ENCODE measurements at places on chromosomes 1 and 21.

- DNase-seq, result peak; percentile 31
Measured at GRCh38 chr1:245501633-245502032, 346.8 kb downstream of the KIF26B start.

DNA sequence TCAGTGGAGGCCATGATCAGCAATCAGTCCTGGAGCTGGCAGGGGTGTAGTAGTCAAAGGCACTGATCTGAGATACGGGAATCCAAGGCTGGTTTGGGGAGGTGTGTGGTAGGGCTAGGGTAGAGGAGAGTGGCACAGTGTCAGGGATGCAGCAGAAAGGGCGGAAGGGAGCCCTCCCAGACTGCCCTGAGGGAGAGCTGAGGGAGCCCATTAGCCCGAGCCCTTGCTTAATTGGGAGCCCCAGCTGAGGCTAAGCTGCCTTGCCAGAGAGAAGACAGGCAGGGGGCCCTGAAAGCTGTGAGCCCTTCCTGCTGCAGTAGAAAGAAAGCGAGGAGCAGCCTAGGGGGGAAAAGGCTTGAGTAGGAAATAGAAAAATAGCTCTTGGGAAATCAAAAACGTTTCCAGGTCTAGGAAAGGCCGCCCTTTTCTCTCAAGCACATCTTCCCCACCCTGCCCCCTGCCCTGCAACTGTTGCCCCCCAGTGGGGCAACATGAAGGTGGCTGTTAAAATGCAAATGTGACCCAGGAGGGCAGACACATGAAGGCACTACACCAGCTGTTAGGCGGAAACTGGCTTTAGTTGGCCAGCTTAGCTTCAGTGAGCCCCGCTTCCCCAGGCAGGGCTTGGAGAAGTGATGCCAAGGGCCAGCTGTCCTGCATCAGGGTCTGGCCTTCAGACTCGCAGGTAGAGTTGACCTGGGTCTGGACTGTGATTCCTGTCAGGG lies 106.2 kb downstream of the UCK2 start:
- DNase-seq, result no peak

DNA sequence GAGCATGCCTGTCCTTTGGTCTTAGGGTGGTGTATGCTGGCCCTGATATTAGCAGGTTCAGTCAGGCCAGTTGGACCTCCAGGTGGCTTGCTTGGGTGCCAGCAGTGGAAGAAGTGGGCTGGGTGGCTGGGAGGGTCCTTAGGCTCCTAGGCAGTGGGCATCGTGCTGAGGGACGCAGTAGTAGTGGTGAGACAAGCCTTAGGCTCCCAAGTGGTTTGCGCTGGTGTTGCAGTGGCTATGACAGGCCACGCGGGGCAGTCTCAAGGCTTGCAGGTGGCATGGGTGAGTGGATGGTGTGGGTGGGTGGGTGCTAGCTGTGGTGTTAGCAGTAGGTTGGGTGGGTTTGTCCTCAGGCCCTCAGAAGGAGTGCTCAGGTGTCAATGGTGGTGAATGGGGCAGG lies 162.3 kb downstream of the FMN2 start:
- no peak for DNase-seq

DNA sequence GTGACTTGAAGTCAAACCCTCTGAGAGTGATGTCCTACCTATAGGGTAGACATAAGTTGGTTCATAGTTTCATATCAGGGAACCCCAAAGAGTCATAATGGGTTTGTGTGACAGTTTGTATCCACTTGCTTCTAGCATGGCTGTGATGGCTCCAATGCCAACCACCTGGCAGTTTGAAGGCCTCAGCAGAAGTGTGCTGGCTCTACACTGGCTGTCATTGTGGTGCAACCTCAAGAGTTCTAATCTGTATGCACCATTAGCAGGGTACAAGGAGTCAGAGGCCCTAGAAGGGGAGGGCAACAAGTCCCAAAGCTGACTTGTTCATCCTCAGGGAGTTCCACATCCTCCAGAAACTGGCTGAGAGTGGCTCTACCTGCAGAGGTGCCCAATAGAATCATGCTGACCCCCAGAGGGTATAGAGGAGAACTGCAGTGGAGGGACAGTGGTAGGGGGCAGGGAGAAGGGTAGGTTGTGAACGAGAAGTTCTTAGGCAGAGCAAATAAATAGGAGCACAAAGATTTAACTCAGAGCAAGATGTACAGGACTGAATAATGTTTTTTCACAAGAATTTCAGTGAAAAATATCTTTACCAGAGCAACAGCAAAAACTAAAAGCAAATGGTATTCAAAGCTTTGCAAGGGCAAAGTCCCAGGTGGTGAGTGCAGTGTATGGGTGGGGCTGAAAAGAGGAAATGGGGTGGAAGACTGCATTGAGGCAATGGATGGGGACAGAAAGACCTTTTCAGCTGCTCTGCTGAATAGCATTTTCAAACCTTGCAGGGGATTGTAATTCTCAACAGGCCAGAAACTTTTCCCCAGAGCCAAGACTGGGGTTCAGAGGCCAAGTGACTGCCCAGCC lies 3.2 kb downstream of the FCRL2 start:
- no peak for DNase-seq

DNA sequence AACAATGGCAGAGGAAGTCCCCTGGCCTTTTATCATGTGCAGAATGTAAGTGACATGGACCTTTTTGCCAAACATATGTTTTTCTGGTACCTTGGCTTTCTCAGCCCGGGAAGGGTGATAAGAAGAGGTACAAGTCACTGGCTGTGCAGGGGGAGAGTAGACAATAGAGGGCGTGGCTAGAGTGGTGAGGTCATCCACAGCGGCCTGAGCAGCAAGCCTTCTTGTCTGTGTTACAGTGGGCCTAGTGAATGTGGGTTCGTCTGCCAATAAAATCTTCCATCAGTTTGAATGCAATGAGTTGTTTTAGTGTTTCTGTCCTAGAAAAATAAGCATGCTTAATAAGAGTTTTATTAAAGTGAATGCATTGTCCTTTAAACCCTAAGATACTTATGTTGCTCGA lies 59.0 kb upstream of the PGD start:
- DNase-seq, result peak; percentile 98

DNA sequence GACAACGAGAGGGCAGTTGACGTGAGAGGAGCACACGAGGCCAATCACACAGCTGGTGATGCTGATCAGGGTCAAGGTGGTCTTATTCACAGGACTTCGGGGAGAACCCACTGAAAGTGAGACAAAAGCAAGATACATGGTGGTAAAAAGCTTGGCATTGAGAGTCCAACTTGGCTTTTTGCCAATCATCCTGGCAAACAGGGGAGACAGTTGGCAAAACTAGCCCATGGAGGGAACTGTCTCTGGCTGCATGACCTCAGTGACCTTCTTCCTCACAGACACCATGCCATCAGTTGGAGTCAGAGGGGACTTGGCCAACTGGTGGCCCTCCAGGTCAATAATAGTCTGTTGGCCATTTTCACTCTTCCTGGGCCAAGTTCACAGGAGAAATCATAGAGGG lies 139.9 kb downstream of the ASTN1 start:
- no peak for DNase-seq

GRCh38 chr1:28369371-28370238 lies at the start of gene PHACTR4:
Gene PHACTR4, plus strand, starts transcription at chr1:28369740. Its CDS starts 37,708 bp downstream, at chr1:28407448.
- peak; percentile 88 for DNase-seq

DNA sequence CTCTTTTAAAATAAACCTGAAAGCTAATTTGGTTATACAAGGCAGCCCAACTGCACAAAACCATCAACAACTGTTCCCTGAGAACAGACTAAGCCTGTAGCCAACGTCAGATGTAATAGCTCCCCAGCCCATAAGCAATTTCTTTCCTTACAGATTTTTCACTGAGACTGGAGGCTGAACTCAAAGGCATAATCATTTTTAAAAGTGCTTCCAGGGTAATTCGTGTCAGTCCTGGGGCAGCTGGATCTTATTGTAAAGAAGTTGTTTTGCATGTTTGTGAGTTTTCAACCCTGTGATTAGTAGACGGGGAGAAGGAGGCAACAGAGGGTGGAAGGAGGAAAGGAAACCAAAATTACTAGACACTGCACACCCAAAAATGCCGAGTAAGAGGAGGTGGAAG lies 3.2 kb downstream of the DPT start:
- DNase-seq, result no peak

DNA sequence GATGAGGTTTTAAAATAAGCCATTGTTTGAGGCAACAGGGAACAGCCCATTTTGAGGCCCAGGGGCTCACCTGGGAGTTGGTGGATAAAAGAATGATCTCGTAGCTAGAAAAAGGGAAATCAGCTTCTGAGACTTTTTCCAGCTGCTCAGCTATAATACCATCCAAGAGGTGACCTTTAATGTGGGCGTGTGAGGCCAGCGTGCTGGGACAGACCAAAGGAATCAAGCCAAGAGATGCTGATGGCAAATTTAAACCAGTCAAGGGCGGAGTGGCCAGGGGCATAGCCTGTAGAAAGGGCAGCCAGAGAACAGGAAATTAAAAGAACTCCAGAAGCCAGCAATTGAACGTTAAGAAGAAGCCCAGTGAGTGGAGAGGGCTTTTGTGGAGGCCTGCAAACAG lies 132.6 kb downstream of the IER5 start:
- DNase-seq, result no peak

DNA sequence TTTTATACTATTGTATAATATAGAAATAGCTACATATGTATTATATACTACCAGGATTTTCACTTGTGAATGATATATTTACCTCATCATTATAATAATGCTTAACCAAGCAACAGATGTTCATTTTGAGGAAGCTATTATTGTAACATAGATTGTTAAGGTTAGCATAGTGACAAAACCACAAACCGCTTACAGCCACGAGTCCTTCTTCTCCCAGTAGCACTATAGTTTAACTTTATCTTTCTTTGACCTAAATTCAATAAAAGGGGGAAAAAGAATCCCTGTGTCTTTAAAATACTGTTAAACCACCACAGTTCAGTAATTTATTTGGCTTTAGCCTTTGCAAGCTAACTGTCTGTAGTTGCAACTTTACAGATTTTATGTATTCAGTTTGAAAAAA lies 1039.4 kb upstream of the B3GALT2 start:
- no peak for DNase-seq

- DNase-seq, result no peak
Measured at GRCh38 chr1:230087028-230087716, 20.1 kb downstream of the GALNT2 start.

DNA sequence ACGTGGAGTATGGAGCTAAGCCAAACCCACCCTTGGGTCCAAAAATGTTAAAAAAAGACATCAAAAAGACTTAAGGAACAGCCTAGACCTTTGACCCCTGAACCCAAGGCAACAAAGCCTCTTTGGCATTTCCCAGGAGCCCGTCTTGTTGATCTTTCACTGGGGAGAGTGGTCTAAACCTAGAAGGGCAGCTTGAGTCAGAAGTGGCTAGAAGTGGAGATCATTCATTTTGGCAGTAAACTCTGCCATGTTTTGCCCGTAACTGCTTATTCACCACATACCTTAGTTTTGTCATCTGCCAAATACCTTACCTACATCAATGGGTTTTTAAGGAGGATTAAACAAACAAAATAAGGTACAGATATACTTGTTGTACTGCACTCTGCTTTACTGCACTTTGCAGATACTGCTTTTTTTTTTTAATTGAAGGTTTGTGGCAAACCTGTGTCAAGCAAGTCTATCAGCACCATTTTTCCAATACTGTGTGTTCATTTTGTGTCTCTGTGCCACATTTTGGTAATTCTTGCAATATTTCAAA lies 1.7 kb upstream of the CTSE start:
- DNase-seq, result no peak

GRCh38 chr1:200081151-200081968 lies 53.9 kb downstream of the NR5A2 start:
- DNase-seq, result no peak

DNA sequence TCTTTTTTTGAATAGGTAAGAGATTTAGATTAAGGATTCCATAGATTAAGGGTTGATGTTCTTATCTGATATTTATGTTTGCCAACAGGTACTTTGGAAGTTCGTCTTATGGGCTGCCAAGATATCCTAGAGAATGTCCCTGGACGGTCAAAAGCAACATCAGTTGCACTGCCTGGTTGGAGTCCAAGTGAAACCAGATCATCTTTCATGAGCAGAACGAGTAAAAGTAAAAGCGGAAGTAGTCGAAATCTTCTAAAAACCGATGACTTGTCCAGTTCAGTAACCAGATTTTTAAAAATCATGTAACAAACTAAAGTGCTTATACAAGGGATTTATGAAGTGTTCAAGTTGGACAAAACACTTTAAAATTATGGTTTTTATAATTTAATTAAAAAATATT lies 100.5 kb downstream of the PKN2 start:
- DNase-seq, result no peak

DNA sequence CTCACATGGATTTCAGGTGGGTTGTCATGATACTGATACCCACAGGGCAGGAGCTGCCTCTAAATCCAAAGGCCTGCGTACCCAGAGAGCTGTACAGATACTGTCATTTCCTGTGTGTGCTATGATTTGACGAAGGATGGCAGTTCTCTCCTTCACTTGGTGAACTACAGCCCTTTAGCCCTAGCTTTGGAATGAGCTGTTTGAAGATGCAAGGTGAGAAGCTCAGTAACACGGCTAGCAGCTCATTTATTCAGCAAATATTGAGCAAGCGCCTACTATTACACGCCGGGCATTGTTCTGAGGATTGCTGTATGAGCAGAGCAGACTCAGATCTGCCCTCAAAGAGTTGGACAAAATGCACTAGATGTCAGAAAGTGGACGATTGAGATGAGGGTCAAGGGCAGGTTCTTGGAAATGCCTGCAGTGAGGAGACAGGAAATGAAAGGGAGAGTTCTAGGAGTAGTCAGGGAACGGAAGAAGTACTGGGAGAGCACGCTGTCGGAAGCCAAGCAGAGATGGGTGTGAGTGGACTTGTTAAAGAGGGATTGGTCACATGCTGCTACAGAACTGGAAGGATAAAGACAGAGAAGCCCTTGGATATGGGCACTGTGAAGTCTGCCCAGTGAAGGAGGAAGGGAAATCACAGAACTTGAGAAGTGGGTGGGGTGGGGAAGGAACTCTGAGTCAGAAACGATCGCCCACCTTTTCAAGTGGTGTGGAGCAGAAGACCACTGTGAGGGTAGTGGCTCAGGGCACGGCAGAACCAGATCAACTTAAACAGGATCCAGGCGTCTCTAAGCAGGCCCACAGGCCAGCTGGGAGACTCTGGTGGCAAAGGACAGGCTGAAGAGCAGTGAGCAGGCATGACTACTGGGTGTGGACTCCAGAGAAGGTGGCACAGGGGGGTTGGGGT lies 7.1 kb downstream of the PTGFRN start:
- DNase-seq, result peak; percentile 39

DNA sequence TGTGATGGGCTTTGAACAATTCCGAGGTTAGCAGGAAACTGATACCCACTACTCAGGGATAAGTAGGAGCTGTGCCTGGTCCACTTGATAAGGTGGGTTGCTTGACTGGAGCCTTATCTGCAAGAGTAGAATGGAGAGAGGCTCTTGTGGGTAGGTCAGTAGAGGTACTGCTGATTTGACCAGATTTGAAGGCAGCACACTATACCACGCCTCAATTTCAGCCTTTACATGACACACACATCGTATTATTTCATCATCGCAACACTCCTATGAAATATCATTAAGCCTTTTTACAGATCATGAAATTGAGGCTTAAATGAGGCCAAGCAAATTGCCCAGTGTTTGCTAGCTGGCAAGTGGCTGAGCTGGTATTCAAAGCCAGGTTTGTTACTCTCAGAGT lies 69.6 kb downstream of the KCNJ15 start:
- no peak for DNase-seq

DNA sequence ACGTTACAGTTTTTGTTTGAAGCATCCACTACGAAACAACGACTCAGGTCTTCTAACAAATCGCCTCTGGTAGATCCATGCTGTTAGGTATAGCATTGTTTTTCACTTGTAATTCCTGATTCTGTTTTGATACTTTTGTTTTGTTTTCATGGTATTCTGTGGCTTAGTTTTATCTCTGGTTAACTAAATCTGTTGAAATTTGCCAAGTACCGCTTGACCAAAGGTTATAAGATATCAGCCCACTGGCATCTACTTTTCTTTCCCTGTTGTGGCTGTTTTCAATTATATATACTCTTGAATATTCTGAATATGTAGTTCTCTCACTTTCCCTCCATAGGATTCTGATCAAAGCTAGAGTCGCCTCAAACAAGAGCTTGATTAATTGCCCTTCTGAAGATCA lies 274.8 kb upstream of the C1orf105 start:
- no peak for DNase-seq

Measured in globus pallidus (tissue), 1 donor.